Dermis lymphatic vessel endothelial cell (primary cell): ENCODE measurements at places on chromosomes 5 and 9. TPM values are rescaled to one million over a fixed set of nuclear protein-coding genes. Genes with fewer than 3 reads are reported as not detected.

The ACOT12 gene
- total RNA-seq, result not detected in 2 replicates

The F12 gene
- 0.54 and 0.77 TPM in 2 replicates for total RNA-seq

The STPG3 gene
- 0.54 TPM in 1 of 2 replicates, not detected in the other for total RNA-seq

The MARCOL gene
- not detected in 2 replicates for total RNA-seq

The PDE6A gene
- 0.11 TPM in 1 of 2 replicates, not detected in the other for total RNA-seq

The TRPM3 gene
- 0.11 and 0.43 TPM in 2 replicates for total RNA-seq

The GARIN3 gene
- not detected in 2 replicates for total RNA-seq

The FBP2 gene
- total RNA-seq, result not detected in 2 replicates

The SLC23A1 gene
- not detected in 2 replicates for total RNA-seq

The PHF24 gene
- under 0.01 TPM in 1 of 2 replicates, not detected in the other for total RNA-seq

The ASPN gene
- total RNA-seq, result not detected in 2 replicates

The POU5F2 gene
- total RNA-seq, result 0.33 and 0.43 TPM in 2 replicates

The NR4A3 gene
- 0.09 and 0.76 TPM in 2 replicates for total RNA-seq

The NTNG2 gene
- 0.60 and 1.2 TPM in 2 replicates for total RNA-seq

The HRH2 gene
- total RNA-seq, result not detected in 2 replicates

The SPINK4 gene
- total RNA-seq, result not detected in 2 replicates

The DOLK gene
- total RNA-seq, result 25.5 and 27.3 TPM in 2 replicates

The PCDHGB4 gene
- 6.7 and 11.3 TPM in 2 replicates for total RNA-seq

The NR2F1-AS1 gene
- total RNA-seq, result 31.0 and 31.4 TPM in 2 replicates
